MV-4-11 (cell line): ENCODE measurements at places on chromosomes 2 and 18.

- no peak for DNase-seq
Measured at GRCh38 chr2:236052926-236053821, 115.0 kb downstream of the GBX2 start.

DNA sequence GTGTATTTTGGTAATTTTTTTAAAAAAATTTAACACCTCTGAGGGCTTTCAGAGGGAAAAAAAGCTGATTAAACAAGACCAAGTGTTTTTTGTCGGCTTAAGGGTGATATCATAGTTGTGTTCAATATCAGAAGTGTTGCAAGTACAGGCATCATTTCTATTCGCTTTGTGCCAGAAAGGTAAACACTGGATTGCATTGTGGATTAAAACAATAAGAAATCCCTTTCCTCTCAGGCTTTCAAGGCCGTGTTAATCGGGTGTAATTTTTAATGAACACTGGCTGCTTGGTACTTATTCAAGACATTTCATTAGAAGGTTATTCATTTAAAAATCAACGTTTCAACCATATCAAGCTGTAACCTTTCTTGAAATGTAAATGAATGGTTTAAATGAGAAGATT is 18.3 kb downstream of the FIGN start:
- DNase-seq, result no peak

- peak; percentile 16 for DNase-seq
Measured at GRCh38 chr2:10002109-10002508, 41.2 kb upstream of the KLF11 start.

DNA sequence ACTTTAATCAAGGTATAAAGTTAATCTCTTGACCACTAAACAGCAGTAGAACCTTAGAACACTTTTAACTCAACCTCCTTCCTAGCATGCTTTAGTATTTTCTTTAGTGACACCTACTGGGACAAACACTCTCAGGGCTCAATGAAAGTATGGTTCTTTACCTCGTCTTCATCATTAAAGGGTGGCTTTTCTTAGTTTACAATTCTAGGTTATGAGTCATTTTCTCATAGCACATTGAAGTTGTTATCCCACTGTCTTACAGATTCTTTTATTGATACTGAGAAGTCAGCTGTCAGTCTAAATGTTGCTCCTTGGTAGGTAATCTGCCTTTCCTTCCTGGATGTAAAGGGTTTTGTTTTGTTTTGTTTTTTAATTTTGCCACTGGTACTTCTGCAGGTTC is 38.0 kb downstream of the SIGLEC15 start:
- DNase-seq, result no peak

DNA sequence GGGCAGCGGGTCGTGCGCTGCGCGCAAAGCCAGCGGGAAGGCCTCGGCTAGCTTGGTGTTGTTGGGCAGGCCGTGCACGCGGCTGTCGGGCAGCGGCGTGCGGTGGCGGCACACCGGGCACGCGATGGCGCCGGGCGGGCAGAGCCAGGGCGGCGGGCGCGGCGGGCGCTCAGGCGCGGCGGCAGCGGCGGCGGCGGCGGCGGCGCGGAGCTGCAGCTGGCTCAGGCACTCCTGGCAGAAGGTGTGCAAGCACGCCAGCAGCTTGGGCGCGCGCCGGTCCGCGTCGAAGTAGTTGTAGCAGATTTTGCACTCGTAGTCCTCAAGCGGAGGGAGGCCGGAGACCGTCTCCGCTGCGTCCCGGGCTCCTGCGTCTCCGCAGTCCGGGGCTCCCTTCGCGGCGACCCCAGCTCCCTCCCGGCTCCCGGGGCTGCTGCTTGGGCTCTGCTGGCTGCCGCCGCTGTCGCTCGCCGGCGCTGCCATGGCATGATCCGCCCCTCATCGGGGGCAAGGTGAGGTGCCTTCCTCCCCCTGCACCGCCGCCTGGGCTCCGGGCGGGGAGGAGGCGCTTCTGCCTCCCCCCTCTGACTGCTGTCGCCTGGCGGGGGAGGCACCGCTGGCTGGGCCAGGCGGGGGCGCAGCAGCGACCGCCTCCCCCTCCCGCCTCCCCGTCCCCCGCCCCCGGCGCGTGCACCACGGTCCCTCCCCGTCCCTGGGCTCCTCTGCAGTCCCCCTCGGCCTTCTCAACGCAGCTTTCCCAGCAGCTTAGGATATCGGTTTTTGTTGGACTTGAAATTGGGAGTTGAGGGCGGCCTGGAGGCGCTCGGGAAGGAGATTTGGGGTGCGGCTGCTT is 21.0 kb upstream of the PAX3 start:
- DNase-seq, result no peak

DNA sequence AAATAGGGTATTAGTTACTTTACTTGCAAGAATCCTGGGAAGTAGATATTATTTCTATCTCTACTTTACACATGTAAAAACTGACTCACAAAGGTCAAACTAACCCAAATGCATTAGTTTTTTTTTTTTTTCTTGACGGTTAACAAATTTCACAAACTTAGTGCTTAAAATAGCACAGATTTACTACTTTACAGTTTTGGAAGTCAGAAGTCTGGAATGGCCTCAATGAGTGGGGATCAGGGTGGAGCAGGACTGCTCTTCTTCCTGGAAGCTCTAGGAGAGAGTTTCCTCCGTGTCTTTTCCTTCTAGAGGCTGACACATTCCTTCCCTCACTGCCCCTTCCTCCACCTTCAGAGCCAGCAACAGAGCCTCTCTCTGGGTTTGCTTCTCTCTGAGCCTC is 117.2 kb downstream of the COL6A3 start:
- DNase-seq, result no peak

DNA sequence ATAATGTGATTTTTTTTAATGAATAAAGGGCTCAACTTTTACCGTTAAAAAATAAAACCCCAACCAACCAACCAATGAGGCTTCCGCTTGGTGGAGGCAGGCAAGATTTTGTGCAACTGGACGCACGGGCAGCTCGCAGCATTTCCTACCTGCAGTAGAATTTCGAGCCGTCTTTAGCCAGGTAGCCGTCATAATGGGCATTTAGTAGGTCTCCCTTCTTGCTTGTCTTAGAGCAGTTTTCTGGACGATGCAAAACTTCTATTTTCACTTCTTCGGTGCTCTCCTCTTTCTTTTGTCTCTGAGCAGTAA is 316 bp downstream of the FKBP7 start:
- no peak for DNase-seq

DNA sequence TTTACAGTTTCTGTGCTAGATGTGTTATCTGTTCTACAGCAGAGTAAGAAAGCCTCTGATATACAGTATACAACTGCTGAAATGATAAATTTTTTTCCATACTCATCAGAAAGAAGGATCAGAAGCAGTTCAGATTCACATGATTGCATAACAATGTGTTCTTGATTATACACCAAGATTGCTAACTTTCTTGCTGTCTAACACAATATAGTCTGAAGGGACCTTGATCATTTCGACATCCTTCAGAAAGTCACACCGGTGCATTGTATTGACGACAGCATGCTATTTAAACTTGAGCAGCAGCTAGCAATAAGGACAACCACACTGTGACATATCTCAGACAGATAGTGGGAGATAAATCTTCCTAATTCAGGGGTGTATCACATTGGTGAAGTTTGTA is 127.2 kb downstream of the PDE1A start:
- DNase-seq, result no peak

DNA sequence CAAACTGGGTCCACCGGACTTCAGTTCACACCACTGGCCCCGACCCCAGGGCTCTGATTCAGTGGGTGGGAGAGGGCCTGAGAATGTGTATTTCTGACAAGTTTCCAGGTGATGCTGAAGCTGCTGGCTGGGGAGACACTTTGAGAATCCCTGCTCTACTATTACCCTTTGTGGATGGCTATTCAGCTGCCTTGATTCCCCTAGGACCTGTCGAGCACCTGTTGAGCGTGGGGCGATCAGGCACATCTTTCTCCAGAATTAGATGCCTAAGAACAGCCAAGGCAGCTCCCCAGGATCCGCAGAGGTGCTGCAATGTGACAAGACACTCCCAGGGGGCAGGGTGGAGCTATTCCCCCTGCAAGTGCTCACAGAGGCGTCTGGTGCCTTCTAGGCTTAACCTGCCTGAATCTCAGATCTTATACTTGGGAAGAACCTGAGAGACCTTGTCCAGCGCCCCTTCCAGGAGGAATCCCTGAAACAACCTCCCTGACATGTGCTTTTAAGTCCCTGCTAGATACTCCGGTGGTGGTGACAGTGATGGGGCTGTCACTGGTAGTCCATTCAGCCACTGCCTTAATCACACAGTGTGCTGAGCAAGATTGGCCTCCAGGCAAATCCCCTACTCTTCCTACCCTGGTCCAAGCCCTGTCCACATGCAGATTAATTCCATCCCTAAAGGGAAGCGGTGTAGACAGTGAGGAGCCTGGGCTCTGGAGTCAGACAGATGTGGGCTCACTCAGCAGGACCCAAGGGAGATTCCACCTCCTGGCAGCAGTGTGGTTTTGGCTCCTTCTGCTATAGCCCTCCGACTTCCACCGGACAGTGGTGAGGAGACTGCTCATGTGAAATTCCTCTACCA is 43.4 kb upstream of the OTOF start:
- no peak for DNase-seq

- DNase-seq, result no peak
Measured at GRCh38 chr2:17401096-17401495, 117.1 kb downstream of the RAD51AP2 start.

DNA sequence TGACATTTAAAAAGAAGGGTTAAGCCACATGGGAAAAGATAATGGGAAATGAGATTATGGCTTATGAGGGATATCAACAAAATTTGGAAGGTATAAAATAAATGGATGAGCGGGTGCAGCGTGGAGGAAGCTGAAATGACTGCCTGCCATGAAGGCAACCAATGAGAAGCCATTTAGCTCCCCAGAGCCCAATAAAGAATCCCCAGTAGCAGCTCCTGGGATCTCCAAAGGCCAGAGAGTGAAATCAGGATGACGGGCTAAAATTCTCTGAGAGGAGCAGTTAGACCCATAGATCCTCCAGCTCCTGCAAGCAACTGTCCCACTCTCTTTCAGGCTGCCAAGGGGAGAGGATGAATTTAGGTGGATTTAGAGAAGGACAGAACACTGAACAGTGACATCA is 12.9 kb upstream of the MAPRE3 start:
- no peak for DNase-seq

DNA sequence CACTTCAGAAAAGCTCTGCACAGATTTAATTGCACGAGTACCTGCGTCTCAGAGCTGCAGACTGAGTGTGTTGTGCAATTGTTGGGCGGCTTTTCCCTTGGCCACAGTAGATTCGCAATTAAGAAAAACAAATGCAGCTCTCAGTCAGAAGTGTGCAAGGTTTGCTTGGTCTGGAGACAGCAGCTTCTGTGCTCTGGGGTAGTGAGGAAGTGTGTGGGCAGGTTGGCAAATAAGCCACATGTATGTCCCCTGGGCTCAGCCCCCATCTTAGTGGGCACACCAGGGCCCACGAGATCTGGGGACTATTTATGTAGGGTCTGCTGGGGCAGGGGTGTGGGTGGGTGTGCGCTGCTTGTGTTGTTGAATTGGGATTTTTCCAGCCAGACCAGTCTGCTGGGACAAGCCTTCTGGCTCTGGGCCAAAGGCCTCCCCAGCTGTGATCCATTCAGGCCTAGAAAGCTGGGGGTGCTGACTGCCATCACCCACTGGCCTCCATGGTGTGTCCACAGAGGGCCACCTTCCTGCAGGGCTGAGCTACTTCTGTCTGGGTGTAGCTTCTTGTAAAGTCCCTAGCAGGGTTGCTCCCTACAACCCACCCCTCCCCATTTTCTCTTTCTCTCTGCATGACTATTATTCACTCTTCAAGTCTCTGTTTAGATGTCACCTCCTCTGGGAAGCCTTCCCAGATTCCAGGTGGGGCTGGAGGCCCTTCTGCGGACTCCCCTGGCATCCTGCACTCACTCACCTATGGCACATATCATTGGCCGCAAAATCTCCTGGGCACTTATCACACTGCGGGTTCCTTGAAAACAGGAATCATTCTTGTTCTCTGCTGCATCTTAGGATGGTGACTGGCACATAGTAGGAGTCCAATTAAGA is 67.8 kb downstream of the ODC1 start:
- DNase-seq, result peak; percentile 74

GRCh38 chr2:43568228-43568627 is 27.6 kb downstream of the THADA start:
- DNase-seq, result no peak

DNA sequence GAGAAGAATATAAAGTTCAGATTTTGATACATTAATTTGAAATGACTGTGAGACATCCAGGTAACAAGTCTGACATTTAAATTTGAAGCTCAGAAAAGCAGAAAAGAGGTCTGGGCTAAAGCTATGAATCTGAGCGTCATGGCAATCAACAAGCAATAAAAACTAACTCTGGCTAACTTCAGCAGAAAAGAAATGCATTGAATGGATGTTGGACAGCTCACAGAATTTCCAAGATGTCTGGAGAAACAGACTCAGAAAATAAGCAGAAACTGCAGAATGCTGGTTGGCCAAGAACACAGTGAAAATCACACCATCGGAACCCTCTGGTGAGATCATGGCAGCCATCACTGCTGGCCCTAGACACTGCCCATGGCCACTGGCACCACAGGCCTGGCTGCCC is 366.6 kb downstream of the METTL4 start:
- no peak for DNase-seq

DNA sequence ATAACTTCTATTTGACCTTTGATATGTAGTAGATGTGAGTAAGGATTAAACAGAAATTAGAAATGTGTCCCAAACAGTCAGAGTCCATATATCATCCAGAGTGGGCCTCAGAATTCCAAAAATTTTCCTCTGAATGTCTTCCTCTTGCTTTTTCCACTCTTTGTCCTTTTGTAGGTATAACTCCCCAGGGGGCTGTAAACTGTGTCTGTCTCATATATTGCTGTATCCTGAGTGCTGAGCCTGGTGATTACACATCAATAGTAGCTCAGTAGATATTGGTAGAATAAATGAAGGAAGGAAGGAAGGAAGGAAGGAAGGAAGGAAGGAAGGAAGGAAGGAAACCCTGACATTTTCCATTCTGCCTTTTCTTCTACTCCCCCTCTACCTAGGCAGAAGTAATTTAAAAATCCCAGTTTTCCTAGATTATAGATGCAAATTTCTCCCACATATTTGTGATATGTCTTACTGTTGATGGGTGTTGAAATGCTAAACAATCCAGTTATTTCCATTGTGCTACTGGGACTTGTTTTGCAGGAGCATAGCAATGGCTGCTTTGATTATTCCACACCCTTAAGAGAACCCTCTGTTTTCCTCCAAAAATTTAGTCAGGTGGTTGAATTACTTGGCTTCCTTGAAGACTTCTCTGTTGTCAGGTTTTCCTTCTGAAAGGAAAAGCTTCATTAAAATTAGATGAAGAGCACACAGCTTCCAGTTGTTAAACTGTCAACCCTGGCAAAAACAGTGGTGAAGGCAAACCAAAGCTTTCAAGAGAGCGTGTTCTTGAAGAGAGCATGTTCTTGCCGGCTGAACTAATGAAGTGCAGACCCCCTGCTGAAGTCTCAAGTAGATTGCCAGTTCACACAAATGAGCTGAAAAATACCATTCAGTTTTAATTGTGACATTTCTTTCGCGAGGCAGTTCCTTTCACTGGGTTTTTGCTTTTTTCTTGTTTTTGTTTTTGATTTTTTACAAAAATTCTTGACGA is 147.8 kb downstream of the KCNE4 start:
- no peak for DNase-seq

- DNase-seq, result peak; percentile 86
Measured at GRCh38 chr18:56568986-56569385, 69.4 kb downstream of the TXNL1 start.
